ENCODE measurements at places on chromosomes 16 and 17. TPM values are rescaled to one million over a fixed set of nuclear protein-coding genes. Genes with fewer than 3 reads are reported as not detected.

GRCh38 chr16:48409839-48410632, 24.8 kb upstream of the SIAH1 start:
- peak overlapping the region; percentile 67 for H3K27ac ChIP-seq
- peak overlapping the region; percentile 65 for H3K4me3 ChIP-seq
- peak; percentile 70 for DNase-seq
- no peaks in the 10 kb centered on the region for H3K36me3 ChIP-seq

ADAM11 gene
- 0.30 TPM for total RNA-seq

SLC13A5 gene
- total RNA-seq, result not detected

HES7 gene
- 0.36 TPM for total RNA-seq
